HCT116 (cell line): ENCODE measurements at places on chromosomes 7 and 10. TPM values are rescaled to one million over a fixed set of nuclear protein-coding genes. Genes with fewer than 3 reads are reported as not detected.

DNA sequence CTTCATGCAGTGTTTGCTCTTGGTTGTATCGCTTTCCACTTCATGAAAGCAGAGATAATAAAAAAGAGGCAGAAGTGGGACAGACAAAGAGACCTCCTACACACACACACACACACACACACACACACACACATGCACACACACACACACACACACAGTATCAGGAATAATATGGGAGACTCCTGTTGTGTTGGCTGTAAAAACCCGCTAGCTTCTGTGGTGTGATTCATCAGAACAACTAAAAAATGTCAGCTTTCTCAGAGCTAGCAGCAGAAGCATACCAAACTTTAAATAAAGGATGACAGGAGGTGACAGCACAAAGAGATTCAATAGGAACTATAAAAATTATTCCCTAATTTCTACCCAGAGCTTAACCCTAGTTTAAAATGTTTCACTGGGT, 148.2 kb upstream of the LRRTM3 start:
- H3K27ac ChIP-seq: no peak overlapping the region
- no peaks in the 10 kb centered on the region for H3K4me1 ChIP-seq
- H3K4me3 ChIP-seq: no peak overlapping the region
- no peak for DNase-seq

- peaks cover 6% of the 10 kb centered on the region for H3K4me1 ChIP-seq
- H3K27ac ChIP-seq: no peak overlapping the region
- DNase-seq: no peak
These were observed 5.3 kb downstream of the POLM start for GRCh38 chr7:44077061-44077460.

- no peaks in the 10 kb centered on the region for H3K27me3 ChIP-seq
- peaks cover 26% of the 10 kb centered on the region for H3K4me1 ChIP-seq
- H3K36me3 ChIP-seq: no peaks in the 10 kb centered on the region
- peak; percentile 81 for DNase-seq
- no peak overlapping the region for H3K4me3 ChIP-seq
- H3K27ac ChIP-seq: peak overlapping the region; percentile 47
These were observed 24.8 kb upstream of the EIF5AL1 start for GRCh38 chr10:79487296-79488194.

DNA sequence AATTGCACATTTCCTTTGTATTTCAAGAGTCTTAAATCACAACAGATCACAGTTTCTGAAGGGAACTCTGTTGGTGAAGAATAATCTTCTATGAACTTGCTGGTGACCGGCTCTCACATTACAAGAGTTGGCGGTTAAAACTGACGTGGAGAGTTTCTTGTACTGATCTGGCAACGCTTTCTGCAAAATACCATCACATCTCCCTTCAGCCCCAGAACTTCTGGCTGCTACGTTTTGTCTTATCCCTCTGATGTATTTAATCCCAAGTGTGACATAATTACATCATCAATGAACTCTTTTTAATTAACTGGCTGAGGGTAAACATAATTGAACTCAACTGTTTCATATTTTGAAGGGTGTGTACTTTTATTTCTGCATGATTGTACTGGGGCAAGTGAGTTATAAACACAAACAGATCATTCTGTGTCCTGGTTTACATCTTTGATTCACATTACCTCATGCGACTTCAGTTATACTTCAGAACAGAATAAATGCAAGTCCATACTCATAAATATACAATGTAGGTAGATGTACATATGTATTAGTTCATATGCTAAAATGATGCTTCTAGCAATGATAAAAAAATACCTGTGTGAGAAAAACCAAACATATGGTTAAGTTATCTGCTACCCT, 105.1 kb upstream of the NPVF start:
- no peak overlapping the region for H3K27ac ChIP-seq
- H3K27me3 ChIP-seq: peaks cover 17% of the 10 kb centered on the region; the same call in 1 of the 2 replicates
- no peaks in the 10 kb centered on the region for H3K4me1 ChIP-seq
- DNase-seq: no peak

DNA sequence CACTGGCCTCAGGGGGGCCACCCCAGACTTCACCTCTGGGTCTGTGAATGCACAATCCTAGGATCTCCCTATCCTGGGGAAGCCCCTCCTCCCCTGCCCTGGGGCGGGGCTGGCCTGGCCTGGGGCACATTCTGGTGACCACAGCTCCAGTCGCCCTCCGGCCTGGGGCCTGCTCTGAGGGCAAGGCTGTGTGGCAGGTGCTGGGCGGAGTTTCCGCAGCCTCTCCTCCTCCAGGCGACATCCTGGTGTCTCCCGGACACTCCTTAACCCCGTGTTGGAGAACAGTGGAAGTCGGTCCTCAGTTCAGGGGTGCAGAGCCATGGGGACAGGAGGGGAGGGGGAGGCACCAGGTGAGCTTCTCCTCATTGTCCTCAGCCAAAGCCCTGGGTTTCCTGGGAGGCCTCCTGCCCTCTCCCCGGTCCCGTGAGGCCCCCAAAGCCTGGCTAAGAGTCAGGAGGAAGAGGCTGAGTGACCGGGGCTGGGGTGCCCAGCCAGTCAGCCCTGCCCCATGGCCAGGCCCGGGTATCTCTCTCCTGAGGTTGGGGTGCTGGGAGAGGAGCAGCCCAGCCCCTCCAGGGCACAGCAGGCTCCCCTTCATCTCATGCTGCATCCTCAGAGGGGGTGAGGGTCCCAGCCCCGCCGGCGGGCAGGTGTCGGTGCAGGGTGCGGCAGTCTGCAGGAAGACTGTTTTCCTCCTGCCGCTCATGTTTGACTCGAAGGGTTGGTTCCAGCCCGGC, 22.6 kb downstream of the UNCX start:
- no peak for DNase-seq
- H3K27me3 ChIP-seq: no peaks in the 10 kb centered on the region
- H3K27ac ChIP-seq: no peak overlapping the region

- no peaks in the 10 kb centered on the region for H3K4me1 ChIP-seq
- no peak overlapping the region for H3K27ac ChIP-seq
- no peak overlapping the region for H3K4me3 ChIP-seq
- H3K27me3 ChIP-seq: no peaks in the 10 kb centered on the region
- H3K36me3 ChIP-seq: peaks cover 12% of the 10 kb centered on the region
These were observed 31.9 kb upstream of the AGBL3 start for GRCh38 chr7:134954197-134955082.

DNA sequence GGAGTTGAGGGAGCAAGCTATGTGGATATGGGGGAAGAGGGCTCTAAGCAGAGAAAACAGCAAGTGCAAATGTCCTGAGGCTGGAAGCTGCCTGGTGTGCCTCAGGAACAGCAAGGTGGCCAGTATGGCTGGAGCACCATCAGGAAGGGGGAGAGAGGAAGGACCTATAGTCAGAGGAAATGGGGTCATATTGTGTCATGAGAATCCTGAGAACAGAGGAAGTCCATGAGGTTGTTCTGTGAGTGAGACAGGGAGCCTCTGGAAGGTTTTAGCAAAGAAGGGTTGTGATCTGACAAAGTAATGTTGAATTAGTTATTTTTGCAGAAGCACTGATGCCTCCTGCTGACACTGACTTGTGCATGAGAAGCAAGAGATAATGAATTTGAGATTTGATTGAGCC, 204.3 kb downstream of the PTEN start:
- no peaks in the 10 kb centered on the region for H3K4me1 ChIP-seq
- no peak overlapping the region for H3K4me3 ChIP-seq
- no peak for DNase-seq

GRCh38 chr7:83985821-83986220, 208.8 kb downstream of the SEMA3A start:
- H3K4me1 ChIP-seq: no peaks in the 10 kb centered on the region
- no peak overlapping the region for H3K27ac ChIP-seq

DNA sequence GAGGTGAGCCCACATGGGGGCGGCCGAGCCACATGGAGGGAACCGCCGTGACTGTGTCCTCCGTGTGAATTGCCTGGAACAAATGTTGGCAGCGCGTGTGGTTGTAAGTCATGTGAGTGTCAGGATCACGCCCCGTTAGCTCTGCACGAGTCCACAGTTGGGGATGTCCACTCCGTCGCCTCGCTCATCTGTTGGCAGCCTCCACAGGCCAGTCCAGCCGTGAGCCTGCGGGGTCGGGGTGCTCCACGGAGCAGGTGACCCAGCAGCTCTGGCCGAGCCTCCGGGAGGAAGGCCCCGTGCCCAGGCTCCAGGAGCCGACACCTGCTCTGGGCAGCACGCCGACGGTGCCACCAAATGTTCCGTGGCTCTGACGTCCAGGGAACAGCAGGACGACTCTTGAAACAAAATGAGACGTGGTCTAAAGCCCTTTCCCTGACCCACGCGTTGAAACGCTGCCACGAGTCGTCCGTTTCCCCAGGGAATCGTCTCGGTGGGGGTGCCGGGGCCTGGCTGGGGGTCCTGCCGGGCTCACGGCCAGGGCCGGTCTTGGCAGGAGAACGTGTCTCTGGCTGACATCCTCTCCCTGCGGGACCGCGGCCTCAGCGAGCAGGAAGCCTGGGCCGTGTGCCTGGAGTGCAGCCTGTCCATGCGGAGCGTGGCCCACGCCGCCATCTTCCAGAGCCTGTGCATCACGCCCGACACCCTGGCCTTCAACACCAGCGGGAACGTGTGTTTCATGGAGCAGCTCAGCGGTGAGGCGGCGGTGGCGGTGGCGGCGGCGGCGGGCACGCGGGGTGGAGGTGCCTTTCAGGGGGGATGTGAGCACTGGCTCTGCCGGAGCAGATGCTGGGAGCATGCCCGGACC, 7.0 kb downstream of the KNDC1 start:
- DNase-seq: no peak
- no peaks in the 10 kb centered on the region for H3K36me3 ChIP-seq
- H3K4me3 ChIP-seq: no peak overlapping the region
- H3K27me3 ChIP-seq: no peaks in the 10 kb centered on the region
- H3K27ac ChIP-seq: no peak overlapping the region

DNA sequence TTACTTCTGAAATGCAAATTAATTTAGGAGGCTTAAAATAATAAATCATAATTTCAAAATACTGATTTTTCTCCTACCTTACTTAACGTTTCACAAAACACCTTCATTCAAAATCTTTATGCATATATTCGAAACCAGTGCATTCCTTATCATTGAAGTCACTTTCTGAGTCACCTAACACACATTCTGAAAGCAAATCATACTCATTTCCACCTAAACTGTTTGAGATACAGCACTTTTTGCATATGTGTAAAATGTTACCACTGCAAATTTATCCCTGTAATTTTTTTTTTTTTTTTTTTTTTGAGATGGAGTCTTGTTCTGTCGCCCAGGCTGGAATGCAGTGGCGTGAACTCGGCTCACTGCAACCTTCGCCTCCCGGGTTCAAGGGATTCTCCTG, 15.7 kb downstream of the PPP3CB start:
- H3K27ac ChIP-seq: no peak overlapping the region
- H3K36me3 ChIP-seq: peaks cover 7% of the 10 kb centered on the region; the same call in 1 of the 2 replicates
- peaks cover 3% of the 10 kb centered on the region; the same call in 1 of the 2 replicates for H3K4me1 ChIP-seq
- no peak overlapping the region for H3K4me3 ChIP-seq
- H3K27me3 ChIP-seq: no peaks in the 10 kb centered on the region
- DNase-seq: no peak

DNA sequence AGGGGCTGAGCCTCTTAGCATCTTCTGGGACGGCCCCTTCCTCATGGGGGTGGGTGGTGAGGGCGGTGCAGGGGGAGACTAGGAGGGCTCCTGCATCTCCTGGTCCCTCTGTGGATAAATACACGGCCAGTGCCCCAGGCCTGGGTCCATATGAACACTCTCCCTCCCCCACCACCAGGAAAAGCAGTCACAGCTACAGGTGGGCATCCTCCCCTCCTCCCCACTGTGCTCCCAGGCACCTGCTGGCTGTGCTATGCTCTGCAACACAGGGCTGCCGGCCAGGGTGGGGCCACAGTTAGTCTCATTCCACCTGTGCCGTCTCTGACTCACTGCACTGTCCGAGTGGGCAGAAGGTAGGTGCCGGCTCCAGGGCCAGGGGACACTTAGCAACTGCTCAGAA, 87.3 kb upstream of the INSIG1 start:
- H3K4me1 ChIP-seq: peaks cover 27% of the 10 kb centered on the region
- no peak for DNase-seq
- no peaks in the 10 kb centered on the region for H3K27me3 ChIP-seq

DNA sequence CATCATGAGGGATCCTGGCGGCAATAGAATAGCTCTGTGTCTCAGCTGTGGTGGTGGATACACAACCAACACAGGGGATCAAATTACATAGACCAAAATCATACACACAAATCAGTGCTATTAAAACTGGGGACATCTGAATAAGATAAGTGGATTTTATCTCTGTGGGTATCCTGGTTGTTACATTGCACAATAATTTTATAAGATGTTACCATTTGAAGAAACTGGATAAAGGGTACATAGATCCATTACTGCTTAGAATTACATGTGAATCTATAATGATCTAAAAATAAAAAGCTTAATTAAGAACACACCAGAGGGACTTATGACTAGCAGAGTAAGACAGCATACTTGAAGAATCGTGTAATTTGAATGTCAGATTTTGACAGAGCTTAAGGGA, 8.2 kb upstream of the FAM3C start:
- H3K4me1 ChIP-seq: no peaks in the 10 kb centered on the region
- H3K4me3 ChIP-seq: no peak overlapping the region
- no peaks in the 10 kb centered on the region for H3K27me3 ChIP-seq
- DNase-seq: no peak

GRCh38 chr10:5968681-5969453, 8.5 kb downstream of the IL15RA start:
- no peak for DNase-seq
- H3K4me1 ChIP-seq: peaks cover 9% of the 10 kb centered on the region
- no peak overlapping the region for H3K27ac ChIP-seq

GRCh38 chr7:7214398-7215347, 32.3 kb downstream of the C1GALT1 start:
- H3K4me3 ChIP-seq: no peak overlapping the region
- no peak for DNase-seq
- no peaks in the 10 kb centered on the region for H3K27me3 ChIP-seq
- H3K27ac ChIP-seq: no peak overlapping the region
- no peaks in the 10 kb centered on the region for H3K4me1 ChIP-seq

DNA sequence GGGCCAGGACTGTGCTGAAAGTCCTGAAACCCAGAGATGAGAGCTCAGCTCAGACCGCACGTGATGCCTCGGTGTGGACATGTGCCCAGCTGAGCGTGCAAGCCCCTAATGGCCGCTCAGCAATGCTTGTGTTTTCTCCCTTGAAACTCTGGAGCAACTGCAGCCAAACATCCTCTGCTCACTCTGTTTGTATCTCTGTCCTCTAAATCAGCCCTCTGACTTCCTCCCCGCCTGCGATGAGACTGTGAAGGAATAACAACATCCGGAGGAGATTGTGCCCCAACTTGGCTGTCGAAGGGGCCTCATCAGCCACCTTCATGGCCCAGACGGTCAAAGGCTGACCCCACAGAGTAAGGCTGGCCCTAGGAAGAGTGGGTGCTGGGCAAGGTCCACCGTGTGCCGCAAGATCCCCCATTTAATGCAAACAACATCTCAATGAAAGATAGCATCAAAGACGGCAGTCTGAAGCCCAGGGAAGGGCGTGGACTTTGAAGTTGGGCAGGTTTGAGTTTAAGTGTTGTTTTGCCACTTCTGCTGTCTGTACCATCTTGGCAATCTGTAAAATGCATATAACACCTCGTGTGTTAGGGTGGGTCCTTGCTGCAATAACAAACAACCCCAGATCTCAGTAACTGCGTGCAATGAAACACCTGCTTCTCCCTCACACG, 39.9 kb downstream of the CALML3 start:
- DNase-seq: no peak
- H3K27ac ChIP-seq: no peak overlapping the region
- H3K36me3 ChIP-seq: no peaks in the 10 kb centered on the region
- H3K4me3 ChIP-seq: no peak overlapping the region

GRCh38 chr10:125231116-125231812, 70.9 kb upstream of the CTBP2 start:
- H3K4me3 ChIP-seq: peak overlapping the region; percentile 36
- H3K27ac ChIP-seq: peak overlapping the region; percentile 16; the same call in 1 of the 2 replicates
- H3K36me3 ChIP-seq: no peaks in the 10 kb centered on the region
- 0 out of 2 replicates have a peak, but pooled peaks cover 3% of the 10 kb centered on the region for H3K27me3 ChIP-seq

Gene FAM180A
- total RNA-seq: 0.59 TPM

Gene VWA2
- total RNA-seq: not detected

Gene HMX3
- not detected for total RNA-seq

Gene ENO4
- total RNA-seq: 0.22 TPM

Gene OIT3
- total RNA-seq: not detected

Gene MMD2
- not detected for total RNA-seq
